KG1 (cell line): ENCODE measurements at places on chromosomes 7 and 10.

DNA sequence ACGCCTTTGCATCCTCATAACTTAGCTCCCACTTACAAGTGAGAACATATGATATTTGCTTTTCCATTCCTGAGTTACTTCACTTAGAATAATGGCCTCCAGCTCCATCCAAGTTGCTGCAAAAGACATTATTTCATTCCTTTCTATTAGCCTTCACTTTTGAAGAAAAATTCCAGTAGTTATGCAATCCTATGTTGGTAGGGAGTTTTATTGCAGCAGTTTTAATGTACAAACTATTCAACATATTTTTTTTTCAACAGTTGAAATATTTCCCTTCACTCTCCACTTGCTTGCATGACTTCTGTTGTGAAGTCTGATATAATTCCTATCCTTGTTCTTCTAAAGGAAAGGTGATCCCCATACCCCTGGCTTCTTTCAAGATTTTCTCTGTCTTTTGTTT is 27.3 kb upstream of the ARHGAP22 start:
- no peak for DNase-seq

DNA sequence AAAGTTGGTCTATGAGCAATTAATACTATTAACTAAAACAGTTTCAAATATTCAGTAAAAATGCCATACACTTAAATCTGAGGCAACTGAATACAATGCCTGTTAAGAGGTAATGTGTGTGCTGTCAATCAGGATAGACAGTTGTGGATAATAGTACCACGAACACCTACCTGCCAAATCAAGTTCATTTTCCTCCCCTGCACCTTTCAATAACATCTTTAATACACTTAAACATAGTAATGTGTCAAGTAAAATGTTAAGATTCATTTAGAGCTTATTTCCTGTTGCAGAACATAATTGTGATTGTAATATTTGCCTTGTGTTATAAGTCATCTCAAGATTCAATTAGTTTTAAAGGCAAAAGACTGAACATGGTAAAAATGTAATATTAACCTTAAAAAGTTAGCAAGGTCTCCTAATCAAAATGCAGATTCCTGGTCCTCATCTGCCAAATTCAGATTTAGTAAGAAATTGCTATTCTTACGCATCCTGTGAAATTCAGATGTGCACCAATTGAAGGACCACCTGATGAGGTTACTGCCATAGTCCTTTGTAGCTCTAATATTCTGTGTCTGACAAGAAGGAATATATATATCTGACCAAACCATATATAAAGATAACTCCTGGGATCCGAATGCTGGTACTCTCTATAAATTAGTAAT is 37.1 kb downstream of the COL1A2 start:
- DNase-seq, result no peak

- no peak for DNase-seq
Measured at GRCh38 chr7:153590571-153590970, 461.6 kb upstream of the DPP6 start.

GRCh38 chr7:82036146-82036886 is 266.5 kb upstream of the HGF start:
- DNase-seq, result no peak

DNA sequence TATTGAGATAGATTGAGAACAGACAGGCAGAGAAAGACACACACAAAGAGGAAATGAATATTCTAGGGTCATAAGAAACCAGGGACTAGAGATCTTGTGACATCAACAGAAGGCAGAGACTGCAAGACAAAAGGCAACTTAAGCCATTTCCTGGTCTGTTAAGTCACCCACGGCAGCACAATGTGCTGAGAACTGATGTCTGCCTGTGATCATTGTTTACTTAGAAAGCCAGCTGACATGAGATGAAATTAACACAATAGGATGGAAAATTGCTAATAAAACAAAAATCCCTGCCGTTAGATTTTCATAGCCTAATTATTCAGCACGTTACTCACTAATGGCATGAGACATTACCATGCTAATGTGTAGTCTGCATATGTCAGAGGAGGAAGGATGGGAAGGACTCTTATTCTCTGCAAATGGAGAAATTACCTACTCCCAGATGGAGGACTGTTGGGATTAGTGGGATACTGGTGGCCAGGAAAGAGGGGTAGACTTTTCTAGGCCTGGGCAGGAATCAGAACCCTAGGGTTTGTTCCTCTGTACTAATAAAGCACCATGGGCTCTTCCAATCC is 191.3 kb upstream of the PODXL start:
- no peak for DNase-seq

DNA sequence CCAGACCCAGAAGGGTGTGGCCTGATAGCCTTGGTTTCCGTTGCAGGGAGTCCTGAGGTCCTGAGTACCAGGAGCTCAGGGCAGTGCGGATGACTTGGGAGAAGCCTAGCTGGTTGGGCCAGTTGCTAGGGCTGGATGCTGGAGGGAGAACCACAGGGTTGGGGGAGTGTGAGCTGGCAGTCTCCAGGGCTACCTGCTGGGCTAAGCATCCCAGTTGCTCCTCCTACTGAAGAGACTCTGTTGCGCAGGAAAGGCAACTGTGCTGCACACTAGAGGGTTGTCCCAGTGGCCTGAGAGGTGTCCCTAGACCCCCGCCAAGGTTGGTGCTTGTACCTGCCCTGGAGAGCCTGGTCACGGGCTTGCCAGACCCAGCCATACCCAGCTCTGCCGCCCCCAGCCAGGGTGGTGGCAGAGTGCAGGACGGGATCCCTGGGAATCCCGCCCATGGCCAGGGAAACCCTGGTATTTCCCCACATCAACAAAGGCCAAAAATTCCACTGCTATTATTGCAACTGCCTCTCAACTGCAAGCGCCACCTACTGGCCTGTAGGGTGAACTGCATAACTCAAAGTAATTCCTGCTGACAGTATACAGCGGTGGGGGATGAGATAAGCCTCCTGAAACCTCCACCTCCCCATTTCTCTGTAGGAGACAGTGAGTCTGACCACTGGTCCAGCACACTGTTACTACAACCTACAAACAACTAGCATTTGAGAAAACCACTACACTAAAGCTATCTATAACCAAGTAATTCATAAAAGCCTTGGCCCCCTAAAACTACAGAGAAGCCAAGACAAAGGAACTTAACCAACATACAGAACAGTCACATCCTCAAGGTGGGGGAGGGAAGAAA is 67.6 kb upstream of the DDC start:
- DNase-seq, result no peak

GRCh38 chr10:49283491-49283890 is 15.5 kb upstream of the C10orf71 start:
- DNase-seq, result no peak

DNA sequence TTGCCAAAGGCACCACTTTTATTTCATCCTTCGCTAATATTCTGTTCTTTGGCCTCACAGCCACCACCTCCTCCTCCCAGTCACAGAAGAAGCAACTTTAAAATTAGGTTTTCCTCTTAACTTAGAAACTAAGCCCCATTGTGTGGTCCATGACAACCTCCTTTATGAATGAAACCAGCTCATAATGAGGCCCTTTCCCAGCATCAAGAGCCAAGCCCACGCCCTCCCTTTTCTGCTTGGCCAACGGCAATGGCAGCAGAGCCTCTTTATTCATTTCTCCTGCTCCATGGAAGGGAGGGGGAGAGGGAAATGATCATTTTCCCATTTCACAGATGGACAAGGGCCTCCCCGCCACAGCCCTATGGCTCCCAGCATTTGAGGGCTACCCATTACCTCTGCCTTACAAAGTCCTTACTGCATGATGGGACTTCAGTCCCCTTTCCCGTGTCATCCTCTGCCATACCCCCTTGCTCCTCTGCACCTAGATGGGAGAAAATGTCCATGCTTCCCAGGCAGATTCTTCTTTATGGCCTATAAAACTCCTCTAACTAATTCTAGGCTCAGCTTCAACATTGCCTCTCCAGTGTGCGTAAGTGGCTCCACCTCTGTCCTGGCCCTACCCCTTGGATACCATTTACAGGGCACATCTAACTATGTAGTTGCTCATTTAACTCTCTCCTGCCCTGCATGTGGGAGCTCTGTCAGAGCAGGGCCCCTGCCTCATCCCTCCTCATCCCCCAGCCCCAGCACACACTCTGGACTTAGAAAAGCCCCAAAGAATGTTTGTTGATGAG is 475.5 kb downstream of the RPS24 start:
- DNase-seq, result no peak

- no peak for DNase-seq
Measured at GRCh38 chr7:36181668-36182067, 28.6 kb downstream of the EEPD1 start.

GRCh38 chr7:131616487-131617200 is 60.2 kb upstream of the PODXL start:
- DNase-seq, result no peak

GRCh38 chr7:141464551-141464950 is 86.7 kb upstream of the AGK start:
- DNase-seq, result no peak

GRCh38 chr10:106780632-106781031 is 383.9 kb downstream of the SORCS1 start:
- no peak for DNase-seq

- DNase-seq, result no peak
Measured at GRCh38 chr7:523347-524336, 4.0 kb upstream of the PDGFA start.

- DNase-seq, result no peak
Measured at GRCh38 chr10:97178074-97178473, 7.7 kb downstream of the SLIT1 start.

GRCh38 chr7:107394276-107394675 is 75.6 kb upstream of the GPR22 start:
- no peak for DNase-seq

DNA sequence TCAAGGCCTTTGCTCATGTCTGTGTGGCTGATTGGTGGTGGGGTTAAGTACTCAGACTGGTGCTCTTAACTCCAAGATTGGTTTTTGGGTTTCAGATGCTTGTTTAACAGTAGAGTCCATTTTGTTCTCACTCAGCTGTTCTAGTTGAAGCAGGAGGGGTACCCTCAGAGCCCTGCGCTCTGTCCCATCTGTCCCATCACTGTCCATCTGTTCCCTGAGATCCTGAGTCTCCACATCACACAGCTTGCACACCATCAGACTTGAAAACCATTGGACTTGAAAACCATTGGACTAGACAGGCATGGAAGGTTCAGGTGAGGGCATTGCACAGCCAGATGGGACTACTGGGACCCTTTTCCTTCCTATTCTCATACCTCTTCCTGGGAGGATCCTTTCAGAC is 39.3 kb downstream of the TMEM178B start:
- no peak for DNase-seq

- no peak for DNase-seq
Measured at GRCh38 chr10:109945473-109946177, 22.3 kb upstream of the XPNPEP1 start.

- DNase-seq, result no peak
Measured at GRCh38 chr7:2504889-2505375, 14.6 kb upstream of the LFNG start.

GRCh38 chr10:90937645-90938258 is 16.9 kb upstream of the ANKRD1 start:
- no peak for DNase-seq

DNA sequence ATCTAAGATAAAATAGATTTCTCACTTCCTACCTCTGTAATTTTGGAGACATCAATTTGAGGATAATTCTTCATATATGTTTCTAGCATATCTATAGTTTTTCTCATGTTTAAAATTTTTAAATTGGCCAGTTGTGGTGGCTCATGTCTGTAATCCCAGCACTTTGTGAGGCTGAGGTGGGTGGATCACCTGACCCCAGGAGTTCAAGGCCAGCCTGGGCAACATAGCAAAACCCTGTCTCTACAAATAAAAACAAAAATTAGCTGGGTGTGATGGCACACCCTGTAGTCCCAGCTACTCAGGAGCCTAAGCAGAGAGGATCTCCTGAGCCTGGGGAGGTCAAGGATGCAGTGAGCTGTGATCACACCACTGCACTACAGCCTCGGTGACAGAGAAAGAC is 4.9 kb downstream of the ACBD5 start:
- DNase-seq, result no peak

GRCh38 chr7:44646921-44647636 is 40.7 kb downstream of the OGDH start:
- no peak for DNase-seq

DNA sequence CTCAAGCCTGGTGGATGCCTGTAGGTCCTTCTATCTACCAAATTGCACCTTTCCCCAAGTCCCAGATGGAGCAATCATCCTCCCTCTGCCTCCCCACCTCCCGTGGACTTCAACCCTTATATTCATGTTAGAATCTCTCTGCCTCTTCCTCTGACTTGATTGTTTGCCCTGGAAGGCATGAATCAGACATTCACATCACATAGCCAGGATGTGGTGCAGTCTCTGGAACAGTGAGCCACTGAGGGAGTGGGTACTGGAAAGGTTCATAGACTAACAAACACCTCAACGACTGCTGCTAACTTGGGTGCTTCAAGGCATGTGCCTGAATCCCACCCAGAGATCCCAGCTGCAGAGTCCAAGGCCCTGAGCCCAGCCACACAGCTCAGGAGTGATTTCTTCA is 494.0 kb downstream of the TNS3 start:
- DNase-seq, result no peak

GRCh38 chr7:18693406-18693805 is 197.9 kb downstream of the HDAC9 start:
- DNase-seq, result no peak

GRCh38 chr7:111408724-111409123 is 153.6 kb downstream of the IMMP2L start:
- DNase-seq, result no peak

GRCh38 chr10:48693206-48693605 is 8.5 kb downstream of the WDFY4 start:
- DNase-seq, result no peak

GRCh38 chr10:120505056-120505455 is 48.0 kb downstream of the PLPP4 start:
- DNase-seq, result no peak

DNA sequence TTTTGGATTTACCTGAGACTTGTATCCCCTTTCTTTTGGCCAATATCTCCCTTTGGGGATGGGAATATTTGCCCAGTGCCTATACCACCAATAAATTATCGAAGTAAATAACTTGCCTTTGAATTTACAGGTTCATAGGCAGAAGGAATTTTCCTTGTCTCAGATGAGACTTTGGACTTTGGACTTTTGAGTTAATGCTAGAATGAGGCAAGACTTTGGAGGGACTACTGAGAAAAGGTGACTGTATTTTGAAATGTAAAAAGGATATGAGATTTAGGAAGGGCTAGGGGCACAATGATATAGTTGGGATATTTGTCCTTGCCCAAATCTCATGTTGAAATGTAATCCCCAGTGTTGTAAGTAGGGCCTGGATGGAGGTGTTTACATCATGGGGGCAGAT is 384.5 kb upstream of the GHITM start:
- DNase-seq, result no peak

- DNase-seq, result no peak
Measured at GRCh38 chr7:98399890-98400541, 874 bp downstream of the BAIAP2L1 start.

- DNase-seq, result no peak
Measured at GRCh38 chr10:44178281-44178680, 206.6 kb downstream of the CXCL12 start.
